ENCODE measurements at places on chromosomes 1 and 21.
A peak's percentile ranks its signal among the peaks of the same experiment; 100 is the strongest.

GRCh38 chr1:157289424-157290105 lies 151.4 kb upstream of the ETV3 start:
- no peak for DNase-seq

- DNase-seq = peak; percentile 59
Observed at GRCh38 chr1:10196976-10197375, 13.4 kb upstream of the KIF1B start.

DNA sequence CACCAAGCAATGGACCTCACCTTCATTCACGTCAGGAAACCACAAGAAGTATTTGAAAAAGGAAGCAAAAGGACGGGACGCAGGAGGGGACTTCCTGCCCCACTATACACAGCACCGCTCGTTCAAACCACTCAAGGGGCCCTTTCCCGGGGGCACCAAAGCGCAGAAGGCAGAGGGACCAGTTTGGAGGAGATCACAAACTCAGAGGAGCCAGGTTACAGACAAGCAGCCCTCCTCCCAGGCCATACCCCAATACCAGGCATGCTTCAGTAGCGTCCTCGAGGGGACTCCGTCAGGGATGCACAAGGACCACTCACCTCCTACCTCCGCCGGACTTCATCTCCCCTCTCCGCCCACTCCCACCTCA lies 685 bp downstream of the CRTC2 start:
- DNase-seq = peak; percentile 31

- DNase-seq = peak; percentile 88
Observed at GRCh38 chr1:198123133-198123532, 33.7 kb upstream of the NEK7 start.

- DNase-seq = no peak
Observed at GRCh38 chr1:46592823-46593222, 11.2 kb downstream of the MKNK1 start.

DNA sequence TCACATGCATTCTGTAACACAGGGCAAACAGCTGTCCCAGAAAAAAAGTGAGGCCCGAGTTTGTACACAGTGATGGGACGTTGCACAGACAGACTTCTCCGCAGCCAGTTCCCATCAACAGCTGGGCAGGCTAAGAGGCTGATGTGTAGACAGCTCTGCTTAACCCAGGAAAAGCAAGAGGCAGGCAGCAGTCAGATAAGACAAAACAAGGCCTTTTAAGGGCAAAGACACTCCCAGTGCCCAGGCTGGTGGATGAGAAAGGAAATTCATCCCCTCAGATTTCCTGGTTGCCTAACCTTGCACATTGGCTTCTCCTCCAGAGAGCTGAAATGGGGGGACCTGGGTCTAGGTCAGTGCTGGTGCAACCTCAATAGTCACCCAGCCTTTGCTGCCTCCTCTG lies 17.2 kb upstream of the PHLDA3 start:
- peak; percentile 43 for DNase-seq

GRCh38 chr1:45470306-45470798 lies 20.6 kb downstream of the TESK2 start:
- DNase-seq = no peak

GRCh38 chr1:6331543-6332273 lies 61.9 kb downstream of the ACOT7 start:
- DNase-seq = no peak

DNA sequence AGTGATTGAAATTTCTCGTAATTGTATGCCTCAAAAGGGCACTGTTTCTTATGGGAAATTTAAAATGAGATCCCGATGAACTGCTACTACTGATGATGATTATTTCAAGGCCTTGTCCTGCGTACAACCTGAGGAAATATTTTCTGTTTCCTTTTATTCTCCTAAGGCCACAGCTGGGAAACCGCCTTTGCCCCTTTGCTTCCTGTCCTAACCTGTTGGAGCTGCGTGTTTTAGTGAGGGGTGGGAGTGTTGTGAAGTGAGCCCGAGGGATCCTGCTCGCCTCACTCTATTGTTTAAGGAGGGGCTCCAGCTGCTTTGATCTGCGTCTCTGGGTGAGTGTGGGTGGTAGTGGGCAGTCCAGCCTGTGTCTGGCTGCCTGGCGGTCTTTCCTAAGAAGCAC lies 14.4 kb downstream of the LAMC2 start:
- no peak for DNase-seq

DNA sequence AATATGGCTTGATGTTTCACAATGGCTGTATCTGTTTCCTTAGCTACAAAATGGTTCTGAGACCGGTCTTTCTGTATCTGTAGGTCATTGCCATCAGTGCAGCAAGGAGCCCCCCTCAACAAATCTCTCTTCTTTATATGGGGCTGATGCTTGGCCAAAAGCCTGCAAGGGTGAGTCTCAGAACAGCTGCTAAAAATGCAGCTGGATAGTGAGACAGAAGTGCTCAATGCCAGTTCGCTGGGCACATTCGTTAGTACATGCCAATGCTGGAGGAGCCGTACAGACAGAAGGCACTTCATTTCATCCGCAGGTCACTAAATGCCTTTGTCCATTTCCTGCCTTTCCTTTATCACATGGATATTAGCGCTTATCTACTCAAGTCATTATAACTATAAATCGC lies 67.3 kb downstream of the RUNX1 start:
- DNase-seq = no peak

DNA sequence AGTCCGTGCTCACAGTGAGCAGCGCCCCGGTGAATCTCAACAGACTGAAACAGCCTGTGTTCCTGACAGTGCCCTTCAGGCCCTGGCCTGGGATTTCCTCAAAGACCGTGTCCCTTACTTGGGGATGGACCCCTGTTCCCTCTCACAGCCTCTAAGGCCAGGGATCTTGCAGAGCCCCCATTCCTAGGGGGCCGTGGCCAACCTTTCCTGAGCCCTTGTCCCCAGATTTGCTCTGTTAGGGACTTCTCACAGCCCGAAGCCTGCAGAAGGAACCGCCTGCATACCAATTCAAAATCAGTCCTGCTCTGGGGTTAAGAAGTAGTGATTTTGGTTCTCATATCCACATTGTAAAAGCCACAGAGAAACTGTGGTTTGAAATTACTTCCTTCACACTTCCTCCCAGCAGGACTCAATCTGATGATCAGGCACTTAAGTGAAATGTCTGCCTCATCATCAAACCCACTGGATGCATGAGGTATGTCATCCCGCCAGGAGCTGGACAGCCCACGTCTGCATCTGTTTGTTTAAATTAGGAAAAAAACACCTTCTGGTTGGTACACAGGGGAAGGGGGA lies 14.9 kb downstream of the ABCA4 start:
- DNase-seq = no peak

GRCh38 chr1:192929597-192929996 lies 120.8 kb downstream of the RGS2 start:
- no peak for DNase-seq

- no peak for DNase-seq
Observed at GRCh38 chr21:41887667-41888066, 8.5 kb upstream of the PRDM15 start.

- DNase-seq = no peak
Observed at GRCh38 chr1:23290836-23291565, 53.1 kb downstream of the HNRNPR start.

- no peak for DNase-seq
Observed at GRCh38 chr1:115183158-115183557, 93.9 kb upstream of the TSPAN2 start.

GRCh38 chr1:212110617-212111016 lies 75.1 kb downstream of the DTL start:
- peak; percentile 32 for DNase-seq

DNA sequence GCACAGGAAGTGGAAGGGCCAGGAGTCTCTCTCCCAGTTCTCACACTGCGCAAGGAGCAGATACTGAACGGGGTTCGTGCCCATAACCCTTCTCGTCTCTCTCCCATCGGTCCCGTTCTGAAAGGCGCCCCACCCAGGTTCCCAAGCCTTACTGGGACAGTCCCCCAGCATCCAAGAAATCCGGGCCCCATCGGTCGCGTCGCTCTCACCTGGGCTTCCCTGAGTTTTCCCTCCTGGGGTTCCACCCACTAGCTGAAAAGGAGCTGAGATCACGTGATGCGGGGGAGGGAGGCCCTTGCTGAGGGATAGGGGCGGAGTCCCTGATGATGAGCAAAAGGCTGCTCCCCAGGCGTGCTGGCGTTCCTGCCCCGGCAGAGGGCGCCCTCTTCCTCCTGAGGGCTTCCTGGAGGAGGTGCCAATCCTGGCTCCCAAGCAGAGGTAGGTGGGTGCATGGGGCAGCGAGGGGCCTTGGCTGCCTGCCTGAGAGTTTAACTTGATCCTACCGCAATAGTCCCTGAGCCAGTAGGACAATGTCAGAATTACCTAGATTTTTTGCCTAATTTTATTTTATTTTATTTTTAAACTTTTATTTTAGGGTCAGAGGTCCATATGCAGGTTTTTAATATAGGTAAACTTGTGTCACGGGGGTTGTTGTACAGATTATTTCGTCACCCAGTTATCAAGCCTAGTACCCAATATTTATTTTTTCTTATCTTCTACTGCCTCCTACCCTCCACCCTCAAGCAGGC lies at the start of gene SPOCD1:
TSS of gene SPOCD1 (minus strand) at position 271 of the 749 bp plus-strand sequence. CDS start 689 bp downstream, outside the sequence.
- peak; percentile 90 for DNase-seq

DNA sequence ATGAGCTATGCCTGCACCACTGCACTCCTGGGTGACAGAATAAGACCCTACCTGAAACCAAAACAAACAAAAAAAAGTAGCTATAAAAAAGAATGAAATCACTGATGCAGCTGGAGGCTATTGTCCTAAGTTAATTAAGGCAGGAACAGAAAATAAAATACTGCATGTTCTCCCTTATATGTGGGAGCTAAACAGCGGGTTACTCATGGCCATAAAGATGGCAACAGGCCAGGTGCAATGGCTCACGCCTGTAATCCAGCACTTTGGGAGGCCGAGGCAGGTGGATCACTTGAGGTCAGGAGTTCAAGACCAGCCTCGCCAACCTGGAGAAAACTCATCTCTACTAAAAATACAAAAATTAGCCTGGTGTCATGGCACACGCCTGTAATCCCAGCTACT lies 152.7 kb downstream of the PIK3R3 start:
- no peak for DNase-seq

GRCh38 chr1:3348196-3348865 lies 106.1 kb upstream of the ARHGEF16 start:
- no peak for DNase-seq

DNA sequence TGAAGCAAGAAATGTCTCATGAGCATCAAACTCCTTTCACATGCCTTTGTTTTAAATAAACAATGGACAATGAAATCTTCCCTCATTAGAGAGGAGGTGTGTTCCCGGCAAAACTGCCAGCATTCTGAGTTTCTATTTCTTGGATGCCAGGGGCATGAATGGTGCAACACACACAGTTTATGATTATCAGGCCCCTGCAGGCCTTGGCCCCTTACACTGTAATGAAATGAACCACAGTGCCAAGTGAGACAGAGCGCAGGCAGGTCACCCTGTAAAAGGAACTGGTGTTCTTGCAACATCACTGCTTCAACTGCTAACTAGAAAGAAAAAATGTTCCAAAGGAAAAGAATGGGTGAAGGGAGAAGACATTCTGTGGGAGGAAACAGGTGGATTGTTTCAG lies 3.8 kb upstream of the PIGC start:
- no peak for DNase-seq

DNA sequence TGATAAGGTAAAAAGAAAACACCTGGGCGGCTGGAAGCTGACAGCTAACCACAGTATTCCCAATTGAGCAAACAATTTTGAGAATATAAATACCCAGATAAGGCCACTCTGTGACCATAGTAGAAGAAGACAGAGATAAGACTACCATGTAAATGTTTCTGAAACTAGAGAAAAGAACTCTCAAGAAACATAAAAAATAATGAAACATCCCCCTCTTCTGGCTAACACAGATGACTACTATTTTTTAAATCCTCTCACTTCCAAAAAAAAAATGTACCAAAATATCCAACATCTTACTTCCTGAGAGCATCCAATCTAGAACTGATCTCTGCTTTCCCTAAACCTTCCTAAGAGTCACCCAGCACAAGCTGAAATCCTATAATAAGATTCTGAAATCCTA lies 125.9 kb downstream of the HFM1 start:
- DNase-seq = peak; percentile 49

- no peak for DNase-seq
Observed at GRCh38 chr1:19425646-19426239, 59.6 kb downstream of the CAPZB start.

DNA sequence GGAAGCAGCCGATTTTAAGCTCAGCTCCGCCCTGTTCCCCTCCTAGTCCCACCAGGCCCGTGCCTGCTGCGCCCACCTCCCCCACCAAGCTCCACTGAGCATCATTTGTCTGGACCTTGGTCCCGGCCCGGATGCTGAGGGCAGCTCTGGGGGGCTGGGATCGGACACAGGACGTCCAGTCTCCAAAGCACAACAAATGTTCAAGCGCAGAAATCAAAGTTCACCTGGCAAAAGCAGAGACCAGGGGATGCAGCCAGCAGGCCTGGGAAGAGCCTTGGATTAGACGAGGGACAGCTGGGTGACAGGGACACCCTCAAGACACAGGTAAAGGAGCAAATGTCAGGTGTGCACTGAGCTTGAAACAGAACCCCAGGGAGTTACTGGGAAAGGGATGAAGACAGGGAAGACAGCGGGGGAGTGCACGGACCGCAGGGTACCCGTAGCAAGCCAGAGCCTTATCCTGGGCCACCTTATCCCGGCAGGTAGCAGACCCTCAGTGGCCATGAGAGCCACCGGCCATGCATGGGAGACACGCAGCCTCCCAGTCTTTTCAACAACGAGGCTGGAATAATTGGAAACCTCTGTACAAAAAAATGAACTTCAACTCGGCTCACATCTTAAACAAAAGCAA lies 22.2 kb upstream of the TMEM52 start:
- DNase-seq = no peak

DNA sequence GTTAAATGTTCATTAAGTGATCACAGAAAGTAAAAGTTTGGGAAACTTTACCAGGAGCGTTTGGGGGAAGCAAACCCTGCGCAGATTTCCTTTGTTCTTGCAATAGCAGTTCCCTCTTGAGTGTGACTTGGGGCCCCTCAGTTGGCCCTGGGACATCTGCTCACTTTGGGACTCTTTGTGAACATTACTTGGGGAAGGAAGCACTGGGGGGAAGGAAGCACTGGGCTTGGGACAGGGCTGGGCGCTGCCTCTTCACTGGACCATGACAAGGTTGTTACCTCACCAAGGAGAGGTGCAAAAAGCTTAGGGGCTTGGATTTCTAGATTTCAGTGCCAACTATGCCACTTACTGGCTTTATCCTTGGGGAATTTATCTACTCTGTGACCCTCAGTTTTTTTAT lies 63.5 kb downstream of the ETS2 start:
- no peak for DNase-seq

DNA sequence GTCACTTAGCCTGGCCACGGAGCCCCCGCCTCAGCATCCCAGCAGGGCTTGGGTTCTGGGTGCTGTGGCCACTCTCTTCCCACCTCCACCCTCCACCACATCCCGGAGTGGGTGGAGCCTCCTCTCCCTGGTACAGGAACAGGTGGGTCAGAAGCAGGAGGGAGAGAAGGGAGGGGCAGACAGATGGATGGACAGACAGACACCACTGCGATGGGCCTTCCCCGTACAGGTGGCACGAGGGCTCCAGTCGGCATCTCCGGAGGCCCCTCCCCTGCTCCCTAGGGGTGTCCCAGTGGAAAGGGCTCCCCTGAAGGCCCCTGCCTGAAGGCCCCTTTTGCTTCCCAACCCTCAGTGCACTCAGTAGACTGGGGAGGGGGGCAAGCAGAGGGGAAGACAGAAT lies 96.9 kb upstream of the TARDBP start:
- no peak for DNase-seq
